ENCODE measurements at places on chromosomes 3 and 15. TPM values are rescaled to one million over a fixed set of nuclear protein-coding genes. Genes with fewer than 3 reads are reported as not detected.

Gene IQCF5
- not detected for total RNA-seq

Gene SLITRK3
- not detected for total RNA-seq

Gene WDR5B
- 8.0 TPM for total RNA-seq

Gene ISG20
- 1.9 TPM for total RNA-seq

Gene SLC35G2
- 14.7 TPM for total RNA-seq

Gene CLDN18
- total RNA-seq, result not detected

Gene TTLL13
- total RNA-seq, result 0.09 TPM

Gene NR1I2
- not detected for total RNA-seq

Gene CALML4
- total RNA-seq, result 2.7 TPM

Gene GOLGA8K
- not detected for total RNA-seq

Gene NCEH1
- 5.7 TPM for total RNA-seq

Gene SSUH2
- not detected for total RNA-seq

Gene GNB4
- total RNA-seq, result 50.5 TPM

Gene CCDC50
- total RNA-seq, result 199 TPM

Gene IL12A
- 1.2 TPM for total RNA-seq

Gene ZBTB47
- total RNA-seq, result 22.3 TPM

Gene RTP3
- total RNA-seq, result not detected

Gene CNTN6
- 1.3 TPM for total RNA-seq

Gene TMOD2
- total RNA-seq, result 18.9 TPM

Gene LRTM1
- total RNA-seq, result not detected

Gene ZNF860
- 1.2 TPM for total RNA-seq

Gene RPL14
- 102 TPM for total RNA-seq

Gene RARB
- 3.1 TPM for total RNA-seq

Gene AAGAB
- total RNA-seq, result 43.7 TPM

Gene PRSS50
- total RNA-seq, result not detected

Gene TIGIT
- 0.18 TPM for total RNA-seq

Gene ST3GAL6
- 2.3 TPM for total RNA-seq

Gene SAXO2
- 0.25 TPM for total RNA-seq

Gene ZNF501
- total RNA-seq, result 13.1 TPM

Gene PIK3CB
- 4.4 TPM for total RNA-seq

Gene MYRIP
- not detected for total RNA-seq

Gene PEX11A
- 8.7 TPM for total RNA-seq

Gene CYP19A1
- total RNA-seq, result 3.1 TPM

Gene SLC28A1
- total RNA-seq, result not detected

All from fibroblast of the aortic adventitia (primary cell).